Inflammatory macrophage treated with lipopolysaccharide for 1 hour (primary cell): ENCODE measurements at places on chromosomes 3 and 15.
A peak's percentile ranks its signal among the peaks of the same experiment; 100 is the strongest.

DNA sequence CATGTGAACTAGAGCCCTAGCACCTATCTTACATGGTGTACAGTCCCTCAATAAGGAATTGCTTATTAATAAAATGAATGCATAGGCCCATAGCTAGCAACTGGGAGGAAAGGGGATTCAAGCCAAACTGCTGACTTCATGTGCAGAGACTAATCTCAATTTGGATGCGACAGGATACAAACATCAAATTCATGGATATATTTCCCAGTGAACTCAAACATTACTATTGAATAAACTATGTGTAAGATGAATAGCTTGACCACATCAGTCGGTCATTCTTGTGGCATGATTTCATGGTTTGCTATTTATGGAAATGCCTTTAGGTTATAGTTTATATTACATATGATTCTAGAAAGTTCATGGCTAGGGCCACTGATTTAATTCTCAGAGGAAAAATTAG lies 268.6 kb upstream of the SLITRK3 start:
- no peak for DNase-seq

GRCh38 chr3:132616780-132617179 lies 19.7 kb downstream of the ACKR4 start:
- no peak for DNase-seq

DNA sequence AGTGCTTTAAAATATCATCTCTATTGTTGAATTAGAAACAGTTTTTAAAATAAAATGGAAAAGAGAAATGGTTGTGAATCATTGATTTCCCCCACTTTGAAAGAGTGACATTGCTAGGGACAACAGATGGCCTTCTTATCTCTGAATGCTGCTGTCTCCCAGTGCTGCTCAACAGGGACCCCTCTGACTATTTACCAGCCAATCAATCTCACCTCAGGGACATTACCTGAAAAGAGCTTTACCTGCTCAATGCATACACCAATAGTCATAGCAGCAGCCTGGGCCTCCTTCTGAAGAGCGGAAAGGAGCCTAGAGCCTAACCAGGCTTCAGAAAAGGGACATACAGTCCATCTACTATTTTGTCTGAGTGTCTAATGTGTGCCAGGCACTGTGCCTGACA lies 162.8 kb downstream of the CGGBP1 start:
- no peak for DNase-seq

DNA sequence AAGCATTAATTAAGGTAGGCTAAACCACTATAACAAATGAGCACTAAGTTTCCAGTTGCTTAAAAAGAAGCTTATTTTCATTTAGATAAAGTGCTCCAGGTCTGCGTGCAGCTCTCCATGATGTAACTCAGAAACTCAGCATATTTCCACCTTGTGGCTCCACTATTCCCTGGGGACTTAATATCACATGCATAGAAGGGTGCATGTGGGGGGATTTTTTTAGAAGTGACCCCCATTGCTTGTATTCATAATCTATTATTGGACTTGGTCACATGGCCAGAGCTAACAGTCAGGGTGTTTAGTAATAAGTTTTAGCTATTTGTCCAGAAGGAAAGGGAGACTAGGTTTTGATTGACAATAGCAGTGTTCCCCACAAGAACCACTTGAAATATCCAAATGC lies 86.8 kb downstream of the TMCO5A start:
- DNase-seq, result no peak

- no peak for DNase-seq
These were observed 3.6 kb downstream of the SMC4 start for GRCh38 chr3:160403028-160403545.

DNA sequence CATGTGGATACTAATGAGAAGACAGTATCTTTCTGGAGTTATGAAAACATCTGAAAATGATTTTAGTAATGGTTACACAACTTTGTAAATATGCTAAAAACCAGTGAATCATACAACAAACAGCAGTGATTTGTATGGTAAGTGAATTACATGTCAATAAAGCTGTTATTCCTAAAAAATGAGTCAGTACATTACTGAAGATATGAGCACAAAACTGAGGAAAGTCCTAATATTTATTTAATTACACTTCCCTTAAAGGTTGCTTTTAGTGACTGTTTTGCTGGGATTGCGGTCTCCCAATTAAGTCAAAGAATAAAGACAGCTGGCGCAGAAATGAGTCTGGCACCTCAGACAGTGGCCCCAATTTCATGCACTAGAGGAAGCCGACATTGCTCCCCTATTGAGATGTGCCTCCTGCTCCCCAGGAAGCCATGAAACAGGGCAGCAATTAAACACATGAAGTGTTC lies 50.9 kb upstream of the FSIP1 start:
- no peak for DNase-seq

GRCh38 chr3:143998266-143998665 lies 26.6 kb downstream of the DIPK2A start:
- peak; percentile 97 for DNase-seq

DNA sequence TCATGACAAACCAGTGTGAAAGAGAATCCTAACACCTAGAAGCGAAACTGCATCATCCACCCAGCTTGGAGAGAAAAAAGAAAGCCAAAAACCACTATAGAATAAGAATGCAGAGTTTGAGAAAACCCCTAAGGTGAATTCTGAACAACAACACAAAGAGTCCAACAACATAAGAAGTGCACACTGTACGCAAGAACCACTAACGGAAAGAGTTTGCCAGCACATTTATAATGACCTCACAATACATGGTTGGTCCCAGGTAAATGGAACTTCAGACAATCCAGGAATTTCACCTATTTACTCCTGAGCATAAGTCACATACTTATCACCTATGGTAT lies 128.3 kb upstream of the BHLHE40 start:
- no peak for DNase-seq

- DNase-seq, result no peak
These were observed 10.3 kb downstream of the USF3 start for GRCh38 chr3:113685956-113686721.

DNA sequence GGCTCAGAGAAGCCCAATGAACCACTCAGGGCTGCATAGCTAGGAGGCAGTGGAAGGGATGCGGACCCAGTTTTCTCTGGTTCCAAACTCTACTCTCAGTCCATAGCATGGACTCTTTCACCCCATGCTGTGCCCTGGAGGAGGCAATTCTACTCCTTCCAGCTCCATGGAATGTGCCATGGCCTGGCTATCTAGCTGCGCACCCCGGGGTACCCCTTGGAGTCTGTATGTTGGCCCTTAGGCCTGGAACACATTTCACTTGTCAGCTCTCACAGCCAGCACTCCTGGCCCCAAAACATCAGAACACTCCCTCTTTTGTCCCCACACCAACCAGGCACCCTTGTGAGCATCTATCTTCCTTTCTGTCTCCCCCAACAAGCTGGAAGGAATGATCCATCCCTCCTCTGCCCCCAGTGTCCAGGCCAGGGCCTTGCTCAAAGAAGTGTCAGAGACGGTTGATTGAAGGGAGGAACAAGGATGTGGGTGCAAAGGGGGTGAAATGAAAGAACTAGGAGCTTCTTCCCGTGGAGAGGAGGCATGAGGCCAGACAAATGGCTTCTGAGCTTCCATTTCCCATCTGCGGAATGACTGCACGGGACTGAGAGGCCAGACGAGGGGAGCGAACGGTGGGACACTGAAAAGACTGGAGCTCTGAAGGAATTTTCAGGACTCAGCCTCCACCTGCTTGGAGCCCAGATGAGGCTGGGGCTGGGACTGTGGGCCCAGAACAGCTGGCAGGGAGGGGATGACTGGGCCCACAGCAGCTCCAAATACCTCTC lies 2.8 kb downstream of the PRSS50 start:
- no peak for DNase-seq

DNA sequence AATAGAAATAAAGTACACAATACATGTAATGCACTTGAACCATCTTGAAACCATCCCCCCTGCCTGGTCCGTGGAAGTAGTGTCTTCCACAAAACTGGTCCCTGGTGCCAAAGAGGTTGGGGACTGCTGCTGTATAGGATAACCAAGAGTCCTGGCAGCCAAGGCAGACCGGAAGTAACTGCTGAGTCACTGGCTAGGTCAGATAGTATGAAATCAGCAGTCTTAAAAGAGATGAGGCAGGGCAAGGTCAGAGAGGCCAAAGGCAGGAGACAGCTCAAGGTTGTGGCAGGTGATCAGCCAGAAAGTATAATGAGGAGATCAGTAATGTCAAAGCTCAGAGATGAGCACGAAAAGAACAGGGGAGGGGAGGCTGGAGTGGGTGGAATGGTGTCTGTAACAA lies 60.2 kb downstream of the MAP3K13 start:
- no peak for DNase-seq

- no peak for DNase-seq
These were observed 2.6 kb upstream of the PLOD2 start for GRCh38 chr3:146163584-146163983.

DNA sequence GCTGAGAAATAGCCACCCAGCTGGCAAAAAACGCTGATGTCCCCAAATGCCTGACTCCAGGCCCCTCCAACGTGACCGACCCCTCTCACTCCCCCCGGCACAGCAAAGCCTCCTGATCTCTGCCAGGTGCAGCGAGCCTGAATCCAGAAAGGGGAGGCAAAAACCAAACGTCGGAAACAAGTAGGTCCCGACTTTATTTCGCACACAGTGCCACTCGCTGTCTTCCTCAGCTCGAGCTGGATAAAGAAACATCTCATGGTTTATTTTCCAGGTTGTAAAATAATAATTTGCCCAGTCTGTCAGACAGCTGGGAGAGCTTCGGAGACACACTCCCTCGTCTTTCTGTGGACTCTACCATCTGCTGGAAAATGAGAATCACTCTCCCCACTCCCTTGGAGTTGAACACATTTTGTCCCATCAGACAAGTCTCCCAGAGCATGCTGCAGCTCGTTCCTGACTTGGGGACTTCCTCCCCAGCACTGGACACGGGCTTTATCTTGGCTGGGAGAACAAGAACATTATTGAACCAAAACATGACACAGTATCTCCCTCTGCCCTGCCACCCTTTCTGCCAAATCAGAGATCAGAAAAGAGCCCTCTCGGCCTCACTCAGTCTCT lies 142.8 kb downstream of the NUP210 start:
- DNase-seq, result no peak

DNA sequence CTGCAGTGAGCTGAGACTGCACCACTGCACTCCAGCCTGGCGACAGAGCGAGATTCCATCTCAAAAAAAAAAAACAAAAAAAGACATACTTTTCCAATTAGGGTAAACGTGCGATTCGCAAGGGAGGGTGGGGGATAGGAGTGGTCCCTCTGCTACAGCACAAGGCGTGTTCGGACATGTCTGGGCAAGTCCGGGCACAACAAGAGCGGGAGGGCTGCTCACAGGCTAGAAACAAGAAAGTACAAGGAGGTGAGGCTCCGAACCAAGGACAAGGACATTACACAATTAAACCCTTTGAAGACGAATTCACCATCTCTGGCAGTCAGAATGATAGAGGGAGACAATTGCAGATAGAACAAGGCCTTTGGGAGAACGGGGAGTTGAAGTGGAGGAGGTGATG lies 32.2 kb upstream of the BCL2A1 start:
- no peak for DNase-seq

DNA sequence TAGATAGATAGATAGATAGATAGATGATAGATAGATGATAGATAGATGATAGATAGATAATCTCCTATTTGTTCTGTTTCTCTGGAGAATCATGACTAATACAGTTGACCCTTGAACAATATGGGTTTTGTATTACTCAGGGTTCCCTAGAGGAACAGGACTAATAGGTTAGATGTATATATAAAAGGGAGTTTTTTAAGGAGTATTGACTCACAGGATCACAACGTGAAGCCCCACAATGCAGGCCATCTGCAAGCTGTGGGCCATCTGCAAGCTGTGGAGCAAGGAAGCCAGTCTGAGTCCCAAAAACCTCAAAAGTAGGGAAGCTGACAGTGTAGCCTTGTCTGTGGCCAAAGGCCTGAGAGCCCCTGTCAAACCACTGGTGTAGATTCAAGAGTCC lies 67.6 kb downstream of the PYDC2 start:
- DNase-seq, result no peak

- no peak for DNase-seq
These were observed 43.4 kb downstream of the DCP1A start for GRCh38 chr3:53303957-53304356.

- no peak for DNase-seq
These were observed 32.2 kb upstream of the LYZL4 start for GRCh38 chr3:42442640-42443039.

- DNase-seq, result no peak
These were observed 7.8 kb downstream of the C3orf18 start for GRCh38 chr3:50559702-50560101.

DNA sequence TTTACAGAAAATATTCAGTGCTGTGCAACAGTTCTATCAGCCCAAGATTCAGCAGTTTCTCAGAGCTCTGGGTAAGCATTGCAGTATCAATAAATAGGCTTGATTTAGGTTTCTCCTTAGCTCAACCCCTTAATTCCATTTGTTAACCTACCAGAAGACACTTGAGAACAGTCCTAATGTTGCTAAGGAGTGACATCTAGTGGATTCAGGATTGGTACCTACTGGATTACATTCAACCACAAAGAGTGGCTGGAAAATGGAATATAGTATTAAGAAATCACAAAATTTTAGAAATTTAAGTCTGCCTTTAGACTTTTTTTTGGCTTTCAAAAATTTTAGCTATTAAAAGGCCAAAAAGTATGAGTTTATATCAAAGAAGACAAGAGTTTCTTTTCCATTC lies 34.7 kb downstream of the POLG start:
- no peak for DNase-seq

DNA sequence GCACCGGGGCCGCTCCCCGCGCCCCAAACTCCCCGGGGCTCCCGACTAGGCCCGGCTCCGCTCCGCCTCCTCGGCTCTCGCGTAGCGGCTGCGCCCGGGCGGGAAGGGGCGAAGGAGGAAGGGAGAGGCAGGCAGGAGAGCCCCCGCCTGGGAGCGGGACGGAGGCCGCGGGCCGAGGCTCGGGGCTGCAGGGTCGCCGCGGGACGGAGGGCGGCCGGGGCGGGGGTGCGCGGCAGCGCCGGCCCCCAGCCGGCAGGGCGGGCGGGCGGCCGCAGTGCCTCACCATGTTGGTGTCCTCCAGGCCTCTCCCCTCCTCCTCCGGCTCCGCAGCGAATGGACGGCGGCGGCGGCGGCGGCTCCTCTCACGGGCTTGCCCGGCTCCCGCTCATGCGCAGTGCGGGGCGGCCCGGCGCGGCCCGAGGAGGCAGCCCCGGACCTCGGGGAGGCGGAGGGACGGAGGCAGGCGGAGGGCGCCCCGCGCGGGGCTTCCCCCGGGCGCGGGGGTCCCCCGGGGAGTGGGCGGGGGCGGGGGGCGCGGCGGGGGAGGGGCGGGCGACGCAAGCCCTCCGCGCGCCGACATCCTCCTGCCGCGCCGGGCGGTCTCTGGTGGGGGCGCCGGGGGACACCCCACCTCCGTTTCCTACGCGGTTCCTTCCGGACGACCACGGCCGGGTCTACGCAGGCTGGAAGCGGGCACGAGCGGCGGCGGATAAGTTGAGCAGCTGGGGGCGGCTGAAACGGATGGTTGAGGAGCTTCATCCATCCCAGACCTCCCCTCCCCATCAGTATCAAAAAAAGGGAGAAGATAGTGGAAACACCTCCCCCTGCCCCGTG lies at the start of gene DCUN1D1:
DCUN1D1 (minus strand) TSS at position 335 of the 834 bp plus-strand sequence; CDS start at position 286, 49 bp downstream.
- DNase-seq, result peak; percentile 90

- DNase-seq, result peak; percentile 15
These were observed 47.6 kb downstream of the SLMAP start for GRCh38 chr3:57803647-57804081.

GRCh38 chr3:163561151-163561550 lies 1517.1 kb downstream of the SI start:
- no peak for DNase-seq

- DNase-seq, result no peak
These were observed 47.4 kb downstream of the FRMD5 start for GRCh38 chr15:44147636-44148035.
